Amniotic stem cell (primary cell): ENCODE measurements at places on chromosomes 3 and 15.

DNA sequence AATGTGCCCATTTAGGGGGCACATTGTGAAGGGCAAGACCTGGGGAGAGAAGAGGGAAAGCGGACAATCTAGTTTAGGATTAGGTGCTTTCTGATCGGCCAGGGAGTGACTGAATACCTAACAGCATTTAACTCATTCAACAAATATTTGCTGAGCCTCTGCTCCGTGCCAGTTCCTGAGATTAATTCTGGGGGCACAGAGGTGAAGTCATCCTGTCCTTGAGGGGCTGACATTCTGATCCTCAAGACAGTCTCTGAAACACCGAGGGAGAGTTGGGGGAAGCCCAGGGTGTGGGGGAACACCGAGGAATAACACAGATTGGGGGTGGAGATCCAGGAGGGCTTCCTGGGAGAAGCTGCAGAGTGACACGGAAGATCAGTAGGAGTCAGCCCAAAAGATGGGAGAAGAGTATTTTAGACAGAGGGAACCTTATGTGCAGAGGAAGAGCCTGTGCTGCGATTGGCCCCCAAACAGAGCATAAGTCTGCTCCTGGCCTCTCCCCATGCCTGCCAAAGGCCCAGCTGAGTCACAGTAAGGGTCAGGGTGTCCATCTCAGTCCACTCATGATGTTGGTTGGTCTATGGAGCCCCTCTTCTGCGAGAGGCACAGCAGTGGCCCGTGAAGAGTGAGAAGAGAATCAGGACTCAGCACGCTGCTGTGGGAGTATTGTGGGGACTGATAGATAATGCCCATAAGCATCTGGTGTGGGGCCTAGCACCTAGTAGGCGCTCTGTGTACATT lies 60.2 kb downstream of the AMOTL2 start:
- no peak for DNase-seq

DNA sequence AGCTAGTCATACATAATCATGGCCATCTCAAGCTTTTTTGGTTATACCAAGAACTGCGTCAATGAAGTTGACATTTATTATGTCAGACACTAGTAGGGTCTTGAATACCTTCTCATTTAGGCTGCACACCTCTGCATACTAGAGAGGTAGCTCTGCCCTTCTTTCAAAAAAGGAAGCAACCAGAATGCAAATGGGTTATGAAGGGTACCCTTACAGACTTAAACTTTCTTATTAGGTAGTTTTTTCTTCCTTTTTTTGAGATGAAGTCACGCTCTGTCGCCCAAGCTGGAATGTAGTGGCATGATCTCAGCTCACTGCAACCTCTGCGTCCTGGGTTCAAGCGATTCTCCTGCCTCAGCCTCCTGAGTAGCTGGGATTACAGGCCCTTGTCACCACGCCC lies 3.3 kb downstream of the PCNP start:
- DNase-seq: no peak

GRCh38 chr3:50202353-50203112 lies 2.5 kb upstream of the SLC38A3 start:
- DNase-seq: no peak

DNA sequence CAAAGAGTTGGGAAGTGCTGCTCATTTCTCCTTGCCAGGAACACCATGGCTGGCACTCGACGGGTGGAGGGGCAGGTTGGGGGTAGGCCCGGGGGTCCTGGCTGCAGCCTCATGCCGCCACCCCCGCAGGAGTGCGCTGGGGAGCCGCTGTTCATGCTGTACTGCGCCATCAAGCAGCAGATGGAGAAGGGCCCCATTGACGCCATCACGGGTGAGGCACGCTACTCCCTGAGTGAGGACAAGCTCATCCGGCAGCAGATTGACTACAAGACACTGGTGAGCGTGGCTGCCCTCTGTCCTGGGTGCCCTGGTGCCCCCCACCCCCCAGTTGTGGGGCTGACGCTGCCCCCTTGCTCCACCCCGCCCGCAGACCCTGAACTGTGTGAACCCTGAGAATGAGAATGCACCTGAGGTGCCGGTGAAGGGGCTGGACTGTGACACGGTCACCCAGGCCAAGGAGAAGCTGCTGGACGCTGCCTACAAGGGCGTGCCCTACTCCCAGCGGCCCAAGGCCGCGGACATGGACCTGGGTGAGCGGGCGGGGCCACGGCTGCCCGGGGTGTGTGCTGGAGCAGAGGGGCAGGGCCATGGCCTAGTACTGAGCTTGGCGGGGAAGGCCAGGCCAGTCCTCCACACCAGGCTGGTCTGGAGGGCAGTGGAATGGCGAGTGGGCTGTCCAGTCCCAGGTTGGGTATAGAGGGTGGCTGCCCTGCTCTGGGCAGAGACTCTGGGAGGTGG lies 45.1 kb downstream of the PLXNA1 start:
- DNase-seq: no peak

DNA sequence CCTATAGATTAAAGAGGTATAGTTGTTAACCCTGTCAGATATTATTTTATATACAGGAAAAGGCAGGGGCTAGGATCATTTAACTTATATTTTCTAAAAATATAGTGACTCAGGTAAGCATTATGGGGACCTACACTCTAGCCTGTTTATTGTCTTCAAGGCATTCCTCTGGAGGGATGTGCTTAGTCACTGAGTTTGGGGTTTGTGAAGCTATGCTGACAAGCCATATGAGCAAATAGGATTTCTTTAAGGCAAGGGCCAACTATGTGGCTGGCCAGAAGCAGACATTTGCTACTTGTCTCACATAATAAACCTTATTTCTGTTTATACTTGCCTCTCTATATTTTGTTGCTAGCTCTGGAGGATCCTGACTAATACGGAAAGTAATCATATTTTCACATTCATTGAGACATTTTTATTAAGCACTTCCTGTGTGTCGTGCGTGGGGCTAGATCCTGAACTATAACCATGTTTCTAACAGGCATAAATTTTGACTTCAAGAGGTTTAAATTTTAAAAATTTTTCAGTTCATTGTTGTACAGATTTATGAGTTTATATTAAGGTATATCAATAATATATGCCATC lies 153.4 kb downstream of the OTOL1 start:
- no peak for DNase-seq
